ENCODE measurements at places on chromosomes 13 and 19.

DNA sequence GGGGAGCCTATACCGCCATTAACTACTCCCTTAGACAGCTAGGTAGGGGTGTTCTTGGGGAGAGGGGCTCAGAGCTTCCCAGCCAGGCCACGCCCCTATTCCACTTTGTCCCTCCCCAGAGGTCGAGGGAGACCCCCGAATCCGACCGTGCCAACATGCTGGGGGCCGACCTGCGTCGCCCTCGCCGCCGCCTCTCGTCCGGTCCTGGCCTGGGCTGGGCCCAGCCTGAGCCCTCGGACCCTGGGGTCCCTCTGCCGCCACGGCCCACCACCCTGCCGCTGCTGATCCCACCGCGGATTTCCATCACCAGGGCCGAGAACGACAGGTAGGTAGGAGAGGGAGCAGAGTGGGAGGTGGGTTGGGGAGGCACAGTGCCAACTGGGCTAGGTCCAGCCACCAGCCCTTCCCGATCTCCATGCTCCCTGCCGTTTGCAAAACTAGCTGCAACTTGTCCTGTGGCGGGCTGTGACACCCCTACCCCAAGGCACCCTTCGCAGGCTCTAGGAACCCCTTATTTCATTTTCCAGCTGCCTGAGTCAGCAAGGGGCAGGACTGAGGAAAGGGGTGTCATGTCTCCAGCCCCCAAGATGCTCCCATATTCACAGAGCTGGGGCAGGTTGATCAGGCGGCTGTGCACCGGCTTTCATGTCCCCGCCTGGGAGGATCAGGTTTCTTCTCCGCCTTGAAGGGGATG lies 2.6 kb upstream of the PDE4A start:
- no peak for DNase-seq

GRCh38 chr13:73194310-73194709 lies 135.5 kb downstream of the KLF5 start:
- peak; percentile 53 for DNase-seq

GRCh38 chr13:112618501-112618900 lies 30.5 kb upstream of the TUBGCP3 start:
- DNase-seq: no peak

GRCh38 chr19:6318772-6319171 lies 14.6 kb downstream of the ACER1 start:
- DNase-seq: no peak

- DNase-seq: peak; percentile 81
Measured at GRCh38 chr13:51330791-51331190, 8.7 kb upstream of the SERPINE3 start.

- DNase-seq: no peak
Measured at GRCh38 chr13:113904411-113904810, 40.5 kb upstream of the GAS6 start.

GRCh38 chr19:5595745-5596144 lies 26.8 kb downstream of the SAFB2 start:
- no peak for DNase-seq
